ENCODE measurements at places on chromosomes 2 and 18.

DNA sequence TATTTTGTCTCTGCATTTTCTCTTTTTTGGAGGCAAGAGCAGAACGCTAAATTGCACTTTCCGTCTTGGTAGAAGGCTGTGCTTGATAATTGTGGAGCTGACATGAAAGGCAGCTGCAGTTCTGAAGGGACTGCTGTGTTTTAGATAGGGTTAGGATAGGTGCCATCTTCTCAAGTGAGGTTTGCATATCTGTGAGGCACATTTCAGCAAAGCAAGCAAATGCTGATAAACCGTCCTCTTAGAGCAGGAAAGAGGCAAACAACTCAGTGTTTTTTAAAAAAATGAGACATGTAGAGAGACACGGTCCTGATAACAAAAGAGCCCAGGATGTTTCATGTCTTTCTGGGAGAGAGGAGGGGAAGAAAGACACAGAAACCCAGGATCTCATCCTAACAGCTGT is 217.7 kb downstream of the SOCS6 start:
- DNase-seq, result peak; percentile 77

DNA sequence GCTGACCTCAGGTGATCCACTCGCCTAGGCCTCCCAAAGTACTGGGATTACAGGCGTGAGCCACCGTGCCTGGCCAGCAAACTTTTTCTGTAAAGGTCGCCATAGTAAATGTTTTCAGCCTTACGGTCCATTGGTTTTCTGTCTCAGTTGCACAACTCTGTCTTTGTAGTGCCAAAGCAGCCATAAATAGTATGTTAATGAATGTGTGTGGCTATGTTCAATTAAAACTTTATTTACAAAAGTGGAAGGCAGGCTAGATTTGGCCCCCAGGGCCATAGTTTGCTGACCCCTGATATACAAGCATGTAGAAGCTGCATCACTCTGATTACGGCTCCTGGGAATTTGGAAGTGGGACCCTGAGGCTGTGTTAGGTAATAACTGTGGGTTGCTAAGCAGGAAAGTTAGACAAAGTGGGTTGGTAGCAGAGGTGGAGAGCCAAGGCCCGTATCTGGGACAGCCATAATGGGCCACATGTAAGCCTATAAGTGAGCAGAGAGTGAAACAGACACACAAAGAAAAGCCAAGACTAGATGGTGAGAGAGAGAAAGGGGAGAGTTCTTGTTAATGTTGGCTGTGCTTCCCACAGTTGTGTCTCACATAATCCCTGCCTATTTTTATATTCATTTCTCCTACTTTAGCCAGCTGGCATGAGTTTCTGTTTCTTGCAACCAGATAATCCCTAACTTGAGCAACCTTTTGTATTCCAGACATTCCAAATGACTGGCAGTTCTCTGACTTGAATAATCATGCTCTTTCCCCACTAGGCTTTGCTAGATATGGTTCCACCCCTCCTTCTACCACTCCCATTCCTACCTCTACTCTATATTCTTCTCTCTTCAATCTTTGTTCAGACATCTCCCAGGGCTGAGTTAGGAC is 223.3 kb upstream of the STON1 start:
- no peak for DNase-seq

GRCh38 chr2:33581872-33582271 is 17.2 kb downstream of the FAM98A start:
- DNase-seq, result peak; percentile 16

DNA sequence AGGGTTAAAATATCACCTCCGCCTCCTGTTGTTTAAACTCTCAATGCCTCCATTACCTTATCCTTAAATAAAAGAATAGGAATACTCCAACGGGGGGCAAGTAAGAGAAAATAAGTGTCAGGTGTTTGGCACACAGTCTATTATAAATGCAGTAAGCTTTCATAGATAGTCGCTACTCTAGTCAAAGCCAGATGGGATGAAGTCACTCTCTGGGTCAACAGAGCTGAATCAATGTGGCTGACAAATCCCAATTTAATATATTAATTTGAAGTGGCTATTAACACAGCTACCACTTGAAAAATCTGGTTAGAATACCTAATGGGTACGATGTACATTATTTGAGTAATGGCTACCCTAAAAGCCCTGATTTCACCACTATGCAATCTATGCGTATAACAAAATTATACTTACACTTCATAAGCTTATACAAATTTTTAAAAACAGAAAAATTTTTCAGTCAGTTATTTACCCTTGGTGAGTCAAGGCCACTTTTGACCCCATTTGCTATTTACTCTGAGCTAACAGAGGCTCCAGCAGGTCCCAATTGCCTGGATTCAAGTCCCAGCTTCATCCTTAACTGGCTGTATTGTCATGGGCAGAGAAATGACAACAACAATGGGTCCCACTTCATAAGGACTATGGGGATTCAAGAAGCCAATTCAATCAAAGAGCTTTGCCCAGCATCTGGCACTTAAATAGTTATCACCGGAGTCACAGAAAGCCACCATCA is 167.5 kb upstream of the PID1 start:
- no peak for DNase-seq

DNA sequence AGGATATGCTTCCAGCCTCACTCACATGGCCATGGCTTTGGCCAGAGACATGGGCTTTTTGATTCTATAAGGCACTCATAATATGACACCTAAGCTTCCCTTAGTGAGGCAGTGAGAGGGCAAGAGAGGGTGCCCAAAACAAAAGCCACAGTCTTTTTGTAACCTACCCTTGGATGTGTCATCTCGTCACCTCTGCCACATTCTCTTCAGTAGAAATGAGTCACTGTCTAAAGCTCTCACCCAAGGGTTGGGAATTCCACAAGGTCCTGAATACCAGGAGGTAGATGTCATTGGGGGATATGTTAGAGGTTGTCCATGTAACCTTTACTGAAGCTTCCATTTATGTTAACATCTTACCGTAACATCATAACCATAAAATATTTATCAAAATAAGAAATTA is 108.4 kb downstream of the ALMS1 start:
- no peak for DNase-seq

DNA sequence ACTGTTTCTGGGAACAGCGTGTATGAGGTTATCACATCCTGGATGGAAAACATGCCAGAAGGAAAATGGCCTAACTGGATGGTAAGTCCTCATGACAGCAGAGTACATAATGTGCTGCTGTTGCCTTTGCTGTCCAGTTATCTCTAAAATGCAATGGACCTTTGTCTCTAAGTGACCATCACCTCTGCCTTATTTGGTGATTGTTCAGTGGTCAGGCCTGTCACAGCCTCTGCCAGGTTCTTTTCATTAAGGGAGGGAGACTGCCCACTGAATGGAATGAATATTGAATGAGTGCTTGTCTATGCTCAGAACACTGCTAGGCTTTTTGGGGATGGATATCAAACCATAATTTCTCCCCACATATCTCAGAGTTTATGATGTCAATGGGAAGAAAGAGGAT is 29.0 kb downstream of the SLC3A1 start:
- no peak for DNase-seq

GRCh38 chr2:71932780-71933466 is 214.7 kb downstream of the CYP26B1 start:
- no peak for DNase-seq

- DNase-seq, result no peak
These were observed 197.4 kb upstream of the NCKAP5 start for GRCh38 chr2:133765658-133766057.

Measured in hematopoietic multipotent progenitor cell treated with erythropoietin and hydrocortisone succinate and interleukin-3 and kit ligand, for 6 days (in vitro differentiated cells).